ENCODE measurements at places on chromosomes 1 and 21. TPM values are rescaled to one million over a fixed set of nuclear protein-coding genes. Genes with fewer than 3 reads are reported as not detected.

Gene ADAMTS4
- 9.7 TPM for total RNA-seq

Gene SELE
- total RNA-seq = 12.0 TPM

Gene ITLN1
- not detected for total RNA-seq

Gene SUCO
- 22.8 TPM for total RNA-seq

Gene INSRR
- not detected for total RNA-seq

Gene COL11A1
- total RNA-seq = 0.25 TPM
